HAP-1 (cell line): ENCODE measurements at places on chromosomes 13 and 19.

GRCh38 chr19:48969276-48970138, 4.4 kb downstream of the FTL start:
- peak; percentile 47 for DNase-seq

DNA sequence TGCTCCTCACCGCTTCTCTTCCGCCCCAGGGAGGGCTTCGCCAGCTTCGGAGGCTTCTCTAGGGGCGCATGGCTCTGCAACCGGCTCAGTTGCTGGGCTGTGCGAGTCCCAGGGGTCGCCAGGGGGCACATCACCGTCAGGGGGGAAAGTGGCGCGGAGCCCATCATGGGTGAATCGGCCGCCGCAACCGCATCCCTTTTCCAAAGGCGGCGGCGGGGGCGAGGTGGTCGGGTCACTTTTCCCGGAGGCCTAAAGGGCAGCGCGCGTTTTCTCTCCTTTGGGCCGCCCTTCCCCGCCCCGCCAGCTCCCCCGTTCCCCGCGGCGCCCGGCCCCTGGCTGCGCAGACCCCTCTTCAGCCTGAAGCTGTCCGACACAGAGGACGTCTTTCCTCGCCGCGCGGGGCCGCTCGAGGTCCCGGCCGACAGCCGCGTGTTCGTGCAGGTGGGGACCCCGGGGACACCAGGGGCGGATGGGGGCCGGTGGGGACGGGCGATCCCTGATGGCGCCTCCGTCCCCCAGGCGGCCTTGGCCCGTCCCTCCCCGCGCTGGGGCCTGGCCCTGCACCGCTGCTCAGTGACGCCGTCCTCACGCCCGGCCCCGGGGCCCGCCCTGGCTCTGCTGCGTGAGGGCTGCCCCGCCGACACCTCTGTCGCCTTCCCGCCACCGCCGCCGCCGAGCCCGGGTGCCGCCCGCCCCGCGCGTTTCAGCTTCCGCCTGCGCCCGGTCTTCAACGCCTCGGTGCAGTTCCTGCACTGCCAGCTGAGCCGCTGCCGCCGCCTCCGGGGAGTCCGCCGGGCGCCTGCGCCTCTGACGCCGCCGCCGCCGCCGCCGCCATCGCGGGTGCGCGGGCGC, 1.7 kb downstream of the TGFBR3L start:
- no peak for DNase-seq

GRCh38 chr13:113749967-113750366, 9.1 kb upstream of the TMEM255B start:
- DNase-seq: no peak

DNA sequence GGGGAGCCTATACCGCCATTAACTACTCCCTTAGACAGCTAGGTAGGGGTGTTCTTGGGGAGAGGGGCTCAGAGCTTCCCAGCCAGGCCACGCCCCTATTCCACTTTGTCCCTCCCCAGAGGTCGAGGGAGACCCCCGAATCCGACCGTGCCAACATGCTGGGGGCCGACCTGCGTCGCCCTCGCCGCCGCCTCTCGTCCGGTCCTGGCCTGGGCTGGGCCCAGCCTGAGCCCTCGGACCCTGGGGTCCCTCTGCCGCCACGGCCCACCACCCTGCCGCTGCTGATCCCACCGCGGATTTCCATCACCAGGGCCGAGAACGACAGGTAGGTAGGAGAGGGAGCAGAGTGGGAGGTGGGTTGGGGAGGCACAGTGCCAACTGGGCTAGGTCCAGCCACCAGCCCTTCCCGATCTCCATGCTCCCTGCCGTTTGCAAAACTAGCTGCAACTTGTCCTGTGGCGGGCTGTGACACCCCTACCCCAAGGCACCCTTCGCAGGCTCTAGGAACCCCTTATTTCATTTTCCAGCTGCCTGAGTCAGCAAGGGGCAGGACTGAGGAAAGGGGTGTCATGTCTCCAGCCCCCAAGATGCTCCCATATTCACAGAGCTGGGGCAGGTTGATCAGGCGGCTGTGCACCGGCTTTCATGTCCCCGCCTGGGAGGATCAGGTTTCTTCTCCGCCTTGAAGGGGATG, 2.6 kb upstream of the PDE4A start:
- DNase-seq: peak; percentile 57

DNA sequence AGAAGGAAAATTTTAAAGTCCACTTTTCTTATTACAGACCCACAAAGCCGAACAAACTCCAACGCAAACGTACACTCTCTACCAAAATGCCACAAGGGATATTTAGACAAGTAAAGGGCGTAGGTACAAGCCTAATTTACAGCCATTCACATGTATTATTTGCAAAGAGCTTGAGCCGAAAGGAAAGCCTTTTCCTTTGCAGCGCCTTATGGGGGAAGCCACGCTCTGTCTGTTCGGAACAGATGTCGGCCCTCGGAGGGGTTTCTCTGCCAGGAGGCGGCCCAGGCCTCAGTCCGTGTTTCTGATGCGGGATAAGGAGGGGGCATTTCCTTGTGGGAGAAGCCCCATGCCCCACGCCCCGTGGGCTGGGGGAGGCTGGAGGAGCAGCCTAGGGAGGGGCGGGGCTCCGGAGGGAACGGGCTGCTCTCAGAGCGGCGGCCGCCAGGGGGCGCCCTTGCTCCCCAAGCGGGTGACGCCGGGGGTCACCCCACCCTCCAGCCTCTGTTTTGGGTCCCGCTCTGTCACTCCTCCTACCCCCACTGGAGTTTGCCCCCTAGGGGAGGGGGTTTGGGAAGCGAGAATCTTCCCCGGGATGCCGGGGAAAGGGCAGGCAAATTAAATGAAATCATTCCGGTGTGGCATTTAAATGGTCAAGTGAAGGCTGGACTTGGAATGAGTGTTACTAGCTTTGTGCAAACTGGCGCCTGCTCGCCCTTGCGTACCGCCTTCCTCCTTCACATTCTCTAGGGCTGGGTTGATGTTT, 2.9 kb downstream of the HTR2A start:
- peak; percentile 15 for DNase-seq
